ENCODE measurements at places on chromosomes 11 and 22.
A peak's percentile ranks its signal among the peaks of the same experiment; 100 is the strongest.

DNA sequence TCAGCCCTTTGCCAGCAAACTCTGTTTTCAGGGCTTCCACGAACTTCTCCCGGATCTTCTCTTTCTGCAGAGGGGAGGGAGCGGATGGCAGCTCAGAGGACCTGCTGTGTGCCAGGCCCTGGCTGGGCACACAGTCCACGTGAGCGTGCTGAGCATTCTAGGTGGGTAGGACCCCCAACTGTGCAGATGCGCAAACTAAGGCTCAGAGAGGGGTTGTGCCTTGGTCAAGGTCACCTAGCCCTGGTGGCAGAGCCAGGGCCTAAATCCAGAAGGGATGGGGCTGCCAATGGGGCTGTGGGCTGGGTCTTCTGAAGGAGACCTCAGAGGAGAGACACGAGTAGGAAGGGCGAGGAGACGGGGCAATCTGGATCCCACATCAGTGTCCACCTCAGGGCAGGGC, 10.8 kb downstream of the PMM1 start:
- no peak for DNase-seq

- DNase-seq, result no peak
Measured at GRCh38 chr22:46596819-46597218, 23.4 kb upstream of the GRAMD4 start.

DNA sequence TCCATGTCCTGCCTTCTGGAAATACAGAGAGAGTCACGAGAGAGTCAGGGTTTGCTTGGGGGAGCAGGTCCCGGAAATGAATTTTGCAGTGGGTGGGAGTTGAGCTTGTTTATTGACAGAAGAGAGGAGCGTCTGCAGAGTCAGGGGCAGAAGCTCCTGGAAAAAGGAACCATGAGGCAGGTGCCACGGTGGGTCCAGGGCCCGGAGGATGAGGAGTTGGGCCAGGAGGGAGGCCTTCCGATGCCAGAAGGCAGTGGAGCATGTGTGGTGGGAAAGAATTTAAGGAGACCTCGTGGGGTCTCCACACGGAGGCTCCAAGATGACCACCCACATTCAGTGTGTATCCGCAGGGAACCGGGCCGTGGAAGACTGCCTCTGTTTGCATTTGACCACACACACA, 461.2 kb downstream of the BRD1 start:
- no peak for DNase-seq

DNA sequence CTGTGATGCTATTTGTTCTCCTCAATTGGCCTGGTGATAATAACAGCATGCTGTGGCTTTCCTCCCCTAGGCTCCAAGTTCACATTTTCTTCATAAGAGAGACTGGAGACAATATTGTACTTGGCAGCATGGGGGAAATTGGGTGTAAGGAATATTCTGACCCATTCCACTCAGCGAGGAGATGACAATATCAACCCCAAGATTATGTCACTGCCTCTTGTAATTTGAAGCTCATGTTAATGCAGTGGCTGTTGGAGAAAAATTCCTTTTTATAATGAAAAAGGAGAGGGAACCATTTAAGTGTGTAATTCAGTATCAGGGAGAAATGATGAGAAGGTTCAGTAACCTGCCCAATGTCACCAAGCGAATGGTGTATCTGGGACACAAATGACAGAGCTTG, 665.8 kb downstream of the NTM start:
- no peak for DNase-seq

DNA sequence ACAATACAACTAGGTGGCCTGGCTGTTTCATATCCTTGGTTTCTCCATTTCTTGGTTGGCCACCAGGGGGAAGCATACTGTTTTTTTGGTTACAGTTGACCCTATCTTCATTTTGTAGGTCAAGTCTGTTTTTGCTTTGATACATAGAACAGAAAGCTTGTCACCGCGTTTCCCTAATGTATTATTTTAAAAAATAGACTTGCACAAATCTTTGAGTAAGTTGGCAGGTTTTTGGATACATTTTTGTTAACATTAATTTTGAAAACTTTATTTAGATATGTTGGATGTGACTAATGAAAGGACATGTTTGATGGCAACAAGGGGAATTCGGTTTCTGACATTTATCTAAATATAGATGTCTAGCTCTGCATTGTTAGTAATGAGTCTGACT, 3.0 kb downstream of the NCR3LG1 start:
- DNase-seq, result peak; percentile 85

DNA sequence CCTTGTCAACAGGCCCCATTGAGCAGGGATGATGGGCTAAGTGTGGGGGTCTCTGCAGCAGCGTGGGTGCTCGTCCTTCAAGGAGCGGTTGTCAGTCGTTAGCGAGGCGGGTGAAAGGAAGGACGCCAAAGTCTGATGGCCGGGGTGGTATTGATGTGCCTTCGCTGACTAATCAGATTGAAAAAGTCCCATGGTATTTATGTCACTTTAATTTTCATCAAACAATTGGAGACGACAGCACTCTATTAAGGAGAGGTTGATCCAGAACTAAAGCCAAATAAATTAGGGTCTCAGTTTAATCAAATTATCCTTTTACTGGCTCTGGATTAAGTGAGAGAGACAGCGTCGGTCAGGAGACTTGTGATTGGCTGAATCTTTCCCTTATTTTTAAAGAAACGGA, 9.6 kb downstream of the HTATIP2 start:
- no peak for DNase-seq

DNA sequence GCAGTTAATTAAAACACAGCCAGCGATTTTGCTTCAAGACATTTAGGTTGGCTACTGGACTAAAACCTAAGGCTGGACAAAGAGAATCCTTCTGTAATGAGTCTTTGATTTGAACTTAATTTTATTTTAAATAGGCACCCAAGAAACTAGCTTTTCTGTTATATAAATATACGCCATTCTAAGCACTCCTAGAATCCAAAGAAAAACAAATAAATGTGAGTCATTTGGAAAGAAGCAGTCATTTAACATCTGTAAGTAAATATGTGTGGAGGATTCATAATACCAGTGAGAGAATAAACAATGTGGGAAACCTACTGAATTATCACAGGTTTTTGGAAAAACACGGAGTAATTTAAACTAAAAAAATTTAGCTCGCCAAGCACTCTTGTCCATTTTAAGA, 1.2 kb upstream of the TECTA start:
- no peak for DNase-seq

- DNase-seq, result no peak
Measured at GRCh38 chr22:19884954-19885751, 30.5 kb upstream of the GNB1L start.

- DNase-seq, result no peak
Measured at GRCh38 chr11:99682646-99683045, 661.9 kb downstream of the CNTN5 start.

DNA sequence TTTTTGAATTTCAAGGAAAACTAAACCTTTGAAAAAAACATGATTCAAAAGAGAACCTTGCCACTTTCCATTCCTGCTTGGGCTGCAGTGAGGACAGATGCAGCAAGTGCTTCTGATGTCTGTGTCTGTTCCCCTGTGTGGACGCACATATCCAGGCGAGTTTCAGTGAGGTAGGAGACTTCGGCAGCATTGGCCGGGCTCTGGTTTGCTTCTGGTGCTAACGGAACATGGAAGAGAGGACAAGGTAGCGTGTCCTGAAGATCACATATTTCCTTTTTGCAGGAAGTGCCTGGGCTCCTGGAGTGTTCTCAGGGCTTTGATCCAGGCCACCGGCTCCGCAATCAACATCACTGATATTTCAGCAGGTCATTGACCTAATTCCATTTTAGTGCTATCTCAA, 33.1 kb upstream of the IGLL5 start:
- no peak for DNase-seq

- no peak for DNase-seq
Measured at GRCh38 chr11:86669424-86669823, 3.0 kb downstream of the ME3 start.

GRCh38 chr11:445765-446588, 4.1 kb upstream of the PTDSS2 start:
- DNase-seq, result no peak

DNA sequence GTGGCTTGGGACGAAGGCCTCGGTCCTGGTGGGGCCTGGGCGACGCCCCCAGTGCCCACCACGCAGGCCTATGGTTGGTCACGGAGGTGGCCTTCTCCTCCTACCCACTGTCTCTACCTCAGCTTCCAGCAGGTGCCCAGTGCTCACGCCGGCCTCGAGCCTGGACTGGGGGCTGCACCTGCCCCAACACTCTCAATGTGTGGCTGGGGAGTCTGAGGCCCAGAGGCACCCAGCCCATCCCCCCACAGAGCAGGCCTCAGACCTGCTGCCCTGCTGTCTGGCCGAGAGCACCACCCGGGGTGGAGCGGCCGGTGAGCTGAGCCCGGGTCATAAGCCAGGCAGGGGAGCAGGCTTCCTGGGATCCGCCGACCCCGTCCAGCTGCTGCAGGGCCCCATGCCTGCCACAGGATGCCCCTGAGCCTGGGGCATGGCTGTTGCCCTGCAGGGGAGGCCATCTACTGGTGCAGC, 28.6 kb upstream of the MUC5AC start:
- DNase-seq, result no peak

DNA sequence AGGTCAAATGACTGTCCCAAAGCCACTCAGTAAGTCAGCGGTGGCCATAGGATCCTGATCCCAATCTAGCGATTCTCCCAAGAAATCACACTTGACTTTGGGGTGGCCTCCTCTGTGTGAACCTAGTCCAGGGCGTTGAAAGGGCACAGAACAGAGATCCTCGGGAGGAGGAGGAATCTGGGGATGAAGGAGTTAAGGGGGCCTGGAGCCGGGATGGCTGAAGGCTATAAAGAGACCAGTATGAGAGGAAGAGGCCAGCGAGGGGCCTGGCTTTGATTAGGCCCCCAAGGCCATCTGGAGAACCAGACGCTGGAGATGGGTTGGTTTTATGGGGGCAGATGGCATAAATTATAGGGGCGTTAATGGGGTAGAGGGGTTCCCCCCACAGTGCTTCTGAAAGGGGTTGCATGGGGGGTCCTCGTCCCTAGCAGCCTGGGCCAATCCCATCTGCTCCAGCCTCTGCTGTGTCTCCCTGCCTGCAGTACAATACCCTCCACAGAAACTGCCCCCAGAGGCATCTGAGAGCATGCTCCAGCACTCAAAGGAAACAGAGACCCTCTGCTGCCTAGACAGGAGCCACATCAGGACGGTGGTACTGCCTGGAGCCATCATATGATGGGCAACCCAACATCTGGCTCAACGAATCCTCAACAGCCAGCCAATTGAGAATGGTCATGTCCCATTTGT, 35.2 kb upstream of the TRIM29 start:
- no peak for DNase-seq

DNA sequence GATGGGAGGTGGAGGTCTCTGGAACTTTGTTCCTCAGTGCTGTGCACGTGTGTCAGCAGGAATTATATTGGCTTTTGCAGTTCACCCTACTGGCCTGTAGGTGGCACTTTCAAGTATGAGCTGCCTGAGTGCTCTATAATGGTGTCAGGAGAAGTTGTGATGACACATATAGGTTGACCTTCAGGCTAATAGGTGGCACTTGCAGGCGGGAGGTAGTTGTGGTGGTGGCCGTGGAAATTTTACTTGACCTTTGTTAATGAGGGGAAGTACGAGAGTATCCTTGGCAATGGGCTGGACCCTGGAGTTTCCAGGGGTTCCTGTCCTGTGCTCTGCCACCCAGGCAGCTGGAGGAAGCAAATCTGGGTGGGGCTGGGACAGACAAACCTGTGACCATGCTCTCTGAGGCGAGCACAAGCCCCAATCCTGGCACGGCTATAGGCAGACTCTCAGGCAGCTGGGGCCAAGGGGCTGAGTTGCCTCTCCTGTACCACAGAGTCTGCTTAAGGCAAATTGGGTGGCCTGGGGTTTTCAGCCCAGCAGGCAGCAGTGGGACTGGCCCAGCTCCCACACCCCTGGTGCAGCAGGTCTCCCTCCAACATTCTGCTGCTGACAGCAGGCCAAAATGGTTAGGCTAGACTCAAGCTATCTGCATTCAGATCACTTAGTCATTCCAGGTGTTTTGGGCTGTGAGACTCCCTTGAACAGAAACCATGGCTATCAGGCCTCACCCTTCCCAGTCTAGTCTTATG, 147.5 kb upstream of the CTSC start:
- DNase-seq, result peak; percentile 66

- peak; percentile 31 for DNase-seq
Measured at GRCh38 chr11:65003282-65003681, 6.5 kb upstream of the BATF2 start.

GRCh38 chr22:41181349-41182241, 23.5 kb upstream of the L3MBTL2 start:
- peak; percentile 67 for DNase-seq

- peak; percentile 72 for DNase-seq
Measured at GRCh38 chr11:27497284-27497866, 9.2 kb downstream of the LIN7C start.

- no peak for DNase-seq
Measured at GRCh38 chr11:64239662-64240434, 1.0 kb upstream of the FKBP2 start.

- DNase-seq, result no peak
Measured at GRCh38 chr22:49157529-49158339, 669.9 kb downstream of the BRD1 start.

GRCh38 chr22:47121791-47122190, 359.3 kb downstream of the TBC1D22A start:
- DNase-seq, result no peak

GRCh38 chr11:31826536-31827438, 15.7 kb upstream of the PAX6 start:
- no peak for DNase-seq

- DNase-seq, result no peak
Measured at GRCh38 chr11:114345575-114346222, 49.5 kb downstream of the NNMT start.

DNA sequence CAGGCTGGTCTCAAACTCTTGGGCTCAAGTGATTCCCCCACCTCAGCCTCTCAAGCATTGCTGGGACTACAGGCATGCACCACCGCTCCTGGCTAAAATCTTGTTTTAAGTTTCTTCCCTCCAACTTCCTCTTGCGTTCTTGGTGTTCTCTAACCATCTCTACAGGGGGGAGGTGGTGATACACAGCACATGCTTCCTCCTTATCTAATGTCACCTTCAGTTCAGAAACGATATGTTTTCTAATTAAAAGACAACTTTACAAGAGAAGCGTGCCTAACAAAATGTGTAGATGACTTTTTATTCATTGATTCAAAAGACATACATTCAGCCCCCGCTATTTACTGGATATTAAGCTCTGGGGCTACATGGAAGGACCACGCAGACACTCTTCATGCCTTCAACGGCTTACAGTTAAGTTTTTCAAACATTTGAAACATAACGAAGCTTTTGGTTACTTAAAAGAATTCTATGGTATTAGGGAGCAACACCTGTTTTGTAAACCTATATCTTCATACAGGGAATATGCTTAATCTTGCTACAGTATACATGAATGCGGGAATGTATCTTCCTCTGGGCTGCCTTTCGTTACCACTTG, 933 bp upstream of the DLAT start:
- DNase-seq, result peak; percentile 81

DNA sequence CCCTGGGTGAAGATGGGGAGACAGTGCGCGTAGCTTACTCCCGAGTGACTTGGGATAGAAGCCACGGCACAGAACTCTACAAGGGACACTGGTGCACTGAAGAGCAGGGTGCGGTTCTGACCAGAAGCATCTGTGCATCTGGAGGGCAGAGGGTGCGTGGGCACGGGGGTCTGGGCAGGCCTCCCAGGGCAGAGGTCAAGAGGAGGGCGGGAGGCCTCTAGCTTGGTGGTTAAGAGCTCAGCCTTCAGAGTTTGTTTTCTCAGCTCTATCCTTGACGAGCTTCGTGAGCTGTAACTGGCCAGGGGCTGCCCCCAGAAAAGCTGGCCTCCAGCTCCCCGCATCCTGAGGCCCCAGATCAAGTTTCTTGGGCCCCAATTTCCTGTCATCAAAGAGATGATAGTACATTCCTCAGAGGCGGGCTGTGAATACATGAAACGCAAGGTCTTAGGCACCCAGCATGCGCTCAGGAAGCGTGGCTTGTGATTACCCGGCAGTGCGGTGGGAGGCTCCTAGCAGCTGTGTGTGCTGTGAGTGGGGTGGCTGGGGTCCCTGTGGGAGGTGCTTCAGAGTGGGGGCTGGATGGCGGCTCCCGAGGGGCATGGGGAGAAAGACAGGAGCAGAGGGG, 6.0 kb upstream of the BID start:
- DNase-seq, result no peak

Data from Kasumi-1 (cell line).